Body of pancreas (tissue), 4 donors: ENCODE measurements at places on chromosomes 6 and 20. TPM values are rescaled to one million over a fixed set of nuclear protein-coding genes. Genes with fewer than 3 reads are reported as not detected.

The LRP11 gene
- 28.0 TPM for total RNA-seq

The OR2B6 gene
- not detected for total RNA-seq

The SYCP2 gene
- total RNA-seq = 3.6 TPM

The EHMT2 gene
- total RNA-seq = 87.7 TPM

The IL22RA2 gene
- total RNA-seq = not detected

The RNF114 gene
- 82.0 TPM for total RNA-seq

The SLC17A3 gene
- total RNA-seq = not detected

The CABLES2 gene
- total RNA-seq = 2.6 TPM

The NFATC2 gene
- total RNA-seq = 4.9 TPM

The BANF2 gene
- total RNA-seq = not detected

The DYNLT2 gene
- 1.3 TPM for total RNA-seq

The OR12D3 gene
- total RNA-seq = not detected

The WFDC5 gene
- not detected for total RNA-seq

The FAM209B gene
- not detected for total RNA-seq

DNA sequence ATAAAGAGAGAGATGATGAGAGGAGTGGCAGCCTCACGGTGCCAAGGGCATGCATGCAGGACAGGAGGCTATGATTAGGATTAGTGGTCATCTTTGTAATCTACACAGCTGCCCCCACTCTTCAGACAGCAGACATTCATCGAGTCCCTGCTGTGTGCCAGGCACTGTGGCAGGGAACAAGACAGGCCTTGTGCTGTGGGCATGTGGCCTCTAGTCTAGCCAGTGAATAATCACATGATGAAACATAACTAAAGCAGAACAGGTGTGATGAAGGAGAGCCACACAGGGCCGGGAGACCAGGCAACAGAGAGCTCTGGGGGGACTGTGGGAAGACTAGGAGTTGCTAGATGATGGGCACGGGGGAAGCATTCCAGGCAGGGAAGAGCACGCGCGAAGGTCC, 22.2 kb downstream of the TOX2 start:
- no peak overlapping the region for H3K4me3 ChIP-seq
- H3K36me3 ChIP-seq = no peaks in the 10 kb centered on the region
- peaks cover 15% of the 10 kb centered on the region for H3K4me1 ChIP-seq
- no peak overlapping the region for H3K27ac ChIP-seq
- no peaks in the 10 kb centered on the region for H3K27me3 ChIP-seq
- DNase-seq = no peak

GRCh38 chr6:68635706-68636513, 828 bp downstream of the ADGRB3 start:
- no peaks in the 10 kb centered on the region for H3K27me3 ChIP-seq
- peaks cover 20% of the 10 kb centered on the region for H3K4me1 ChIP-seq
- H3K36me3 ChIP-seq = no peaks in the 10 kb centered on the region
- H3K4me3 ChIP-seq = peak overlapping the region; percentile 34
- DNase-seq = peak; percentile 15
- H3K27ac ChIP-seq = no peak overlapping the region

- no peak overlapping the region for H3K4me3 ChIP-seq
- no peak for DNase-seq
- H3K27me3 ChIP-seq = no peaks in the 10 kb centered on the region
Observed at GRCh38 chr6:29376003-29376402, 912 bp upstream of the OR12D3 start.

- no peaks in the 10 kb centered on the region for H3K36me3 ChIP-seq
- no peaks in the 10 kb centered on the region for H3K27me3 ChIP-seq
- H3K27ac ChIP-seq = peak overlapping the region; percentile 17
- no peak for DNase-seq
- H3K4me1 ChIP-seq = peaks cover 10% of the 10 kb centered on the region
Observed at GRCh38 chr20:19750907-19751636, 7.0 kb upstream of the RIN2 start.

- no peak overlapping the region for H3K27ac ChIP-seq
- no peaks in the 10 kb centered on the region for H3K36me3 ChIP-seq
- no peaks in the 10 kb centered on the region for H3K27me3 ChIP-seq
- H3K4me1 ChIP-seq = no peaks in the 10 kb centered on the region
Observed at GRCh38 chr20:36405255-36405654, 99.1 kb downstream of the DLGAP4 start.

DNA sequence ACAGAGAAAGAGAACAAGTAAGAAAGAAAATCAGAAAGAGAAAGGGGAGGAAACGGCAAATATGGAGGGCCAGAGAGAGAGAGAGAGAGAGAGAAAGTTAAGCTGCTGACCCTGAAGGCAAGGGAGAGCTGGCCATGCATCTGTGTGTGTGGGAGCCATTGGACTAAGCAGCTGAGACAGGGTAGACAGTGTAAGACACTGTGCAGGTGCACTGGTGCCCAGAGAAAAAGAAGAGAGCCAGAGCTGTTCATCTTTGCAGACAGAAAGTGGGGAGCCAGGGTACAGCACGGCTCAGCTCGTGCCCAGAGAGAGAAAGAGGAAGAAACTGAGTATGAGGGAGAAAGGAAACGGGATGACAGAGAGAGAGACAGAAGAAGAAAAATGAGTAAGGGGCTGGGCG, 24.2 kb upstream of the ZNF318 start:
- no peak overlapping the region for H3K27ac ChIP-seq
- H3K27me3 ChIP-seq = no peaks in the 10 kb centered on the region
- H3K36me3 ChIP-seq = no peaks in the 10 kb centered on the region
- H3K4me3 ChIP-seq = no peak overlapping the region
- no peak for DNase-seq

GRCh38 chr6:33957892-33958525, 154.2 kb upstream of the MLN start:
- H3K27ac ChIP-seq = no peak overlapping the region
- H3K27me3 ChIP-seq = no peaks in the 10 kb centered on the region
- H3K4me1 ChIP-seq = no peaks in the 10 kb centered on the region
- H3K36me3 ChIP-seq = no peaks in the 10 kb centered on the region

GRCh38 chr20:58621906-58622548, 29.1 kb upstream of the STX16 start:
- H3K36me3 ChIP-seq = no peaks in the 10 kb centered on the region
- no peak overlapping the region for H3K4me3 ChIP-seq
- H3K4me1 ChIP-seq = no peaks in the 10 kb centered on the region

DNA sequence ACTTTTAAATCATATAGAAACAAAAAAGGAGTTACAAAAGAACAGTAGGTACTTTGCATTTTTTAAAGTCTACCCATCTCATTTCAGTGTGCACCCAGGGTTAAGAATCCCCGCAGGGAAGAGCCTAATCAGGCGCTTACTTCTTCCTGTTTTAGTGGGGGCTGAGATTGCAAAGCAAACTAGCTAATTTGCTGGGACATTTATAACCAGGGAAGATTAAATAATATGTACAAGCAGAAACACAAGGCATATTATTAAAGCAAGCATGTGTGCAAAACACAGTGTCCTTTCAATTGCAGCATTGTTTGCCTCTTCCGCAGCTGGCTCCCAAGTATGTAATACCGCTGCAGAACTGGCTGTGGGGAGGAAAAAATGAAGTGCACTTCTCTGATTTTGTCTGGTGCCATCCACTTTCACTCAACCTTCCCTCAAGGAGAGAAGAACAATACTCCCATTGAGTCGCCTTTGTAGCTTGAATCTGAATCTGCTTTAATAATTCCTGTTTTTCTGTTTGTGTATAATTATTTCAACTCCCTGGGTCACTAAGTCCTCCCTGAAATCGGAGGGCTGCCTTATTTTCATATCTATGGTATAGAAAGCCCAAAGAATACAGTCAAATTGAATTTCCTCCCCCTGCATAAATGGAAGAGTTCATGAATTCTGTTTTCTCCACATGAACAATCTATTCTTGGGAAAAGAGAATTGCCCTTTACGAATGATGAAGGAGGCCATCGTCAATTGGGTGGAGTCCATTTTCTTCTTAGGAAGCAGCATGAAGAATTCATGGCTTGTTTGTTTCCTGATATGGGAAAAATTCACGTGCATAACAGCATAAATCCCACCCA, 23.3 kb upstream of the BCAS1 start:
- no peak for DNase-seq
- no peaks in the 10 kb centered on the region for H3K36me3 ChIP-seq
- no peaks in the 10 kb centered on the region for H3K4me1 ChIP-seq
- no peaks in the 10 kb centered on the region for H3K27me3 ChIP-seq
- no peak overlapping the region for H3K27ac ChIP-seq

- H3K27ac ChIP-seq = no peak overlapping the region
- peaks cover 29% of the 10 kb centered on the region for H3K4me1 ChIP-seq
- no peak for DNase-seq
- no peaks in the 10 kb centered on the region for H3K36me3 ChIP-seq
- no peaks in the 10 kb centered on the region for H3K27me3 ChIP-seq
- H3K4me3 ChIP-seq = no peak overlapping the region
Observed at GRCh38 chr20:62482146-62482809, 6.5 kb upstream of the GATA5 start.

DNA sequence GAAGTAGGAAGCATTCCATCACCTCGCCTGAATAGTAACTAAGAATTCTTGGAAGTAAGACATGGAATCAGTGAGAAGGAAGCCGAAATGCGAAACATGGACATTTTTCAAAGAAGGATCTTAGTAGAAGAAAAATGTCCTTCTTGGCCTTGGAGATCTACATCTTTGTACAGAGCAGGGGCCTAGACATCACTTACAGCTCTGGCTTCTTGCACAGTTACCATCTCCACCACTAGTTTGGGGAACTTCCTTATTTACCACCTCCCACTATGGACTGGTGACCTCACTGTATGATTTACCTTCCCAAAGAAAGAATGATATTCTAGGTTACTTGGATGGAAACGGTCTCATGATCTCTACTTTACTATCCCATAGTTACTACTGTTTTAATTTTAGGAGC, 15.7 kb downstream of the CASS4 start:
- no peaks in the 10 kb centered on the region for H3K4me1 ChIP-seq
- no peak overlapping the region for H3K27ac ChIP-seq
- DNase-seq = no peak
- H3K36me3 ChIP-seq = no peaks in the 10 kb centered on the region

GRCh38 chr20:16415071-16416053, 157.9 kb downstream of the KIF16B start:
- H3K4me1 ChIP-seq = no peaks in the 10 kb centered on the region
- H3K27me3 ChIP-seq = no peaks in the 10 kb centered on the region
- no peak overlapping the region for H3K27ac ChIP-seq
- H3K4me3 ChIP-seq = no peak overlapping the region
- no peaks in the 10 kb centered on the region for H3K36me3 ChIP-seq
- no peak for DNase-seq

- H3K27me3 ChIP-seq = no peaks in the 10 kb centered on the region
- H3K4me1 ChIP-seq = no peaks in the 10 kb centered on the region
- H3K27ac ChIP-seq = no peak overlapping the region
- no peaks in the 10 kb centered on the region for H3K36me3 ChIP-seq
- DNase-seq = no peak
Observed at GRCh38 chr6:169991031-169991390, 239.6 kb downstream of the ERMARD start.

DNA sequence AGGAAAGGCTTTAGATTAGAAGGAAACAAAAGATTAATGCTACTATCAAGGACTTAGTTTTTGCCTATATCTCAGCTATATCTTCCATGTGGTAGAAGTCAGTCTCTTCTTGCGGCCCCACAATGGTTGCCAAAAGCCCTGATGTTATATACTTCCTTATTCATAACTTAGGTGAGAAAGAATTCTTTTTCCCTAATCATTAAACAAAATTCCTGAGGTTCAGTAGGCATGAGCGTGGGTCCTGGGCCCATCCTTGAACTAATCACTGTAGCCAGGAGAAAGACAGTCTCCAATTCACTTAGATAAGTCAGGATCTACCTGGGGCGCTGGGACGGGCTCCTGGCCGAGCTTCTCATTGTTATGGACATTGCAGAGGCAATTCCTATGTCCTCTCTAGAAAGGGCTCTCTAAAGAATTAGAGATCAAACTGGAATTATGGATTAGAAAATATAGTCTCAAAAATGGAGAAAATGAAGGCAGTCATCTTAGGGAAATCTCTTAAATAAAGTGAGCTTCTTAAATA, 134.3 kb downstream of the KIF6 start:
- no peaks in the 10 kb centered on the region for H3K36me3 ChIP-seq
- no peak for DNase-seq
- no peaks in the 10 kb centered on the region for H3K27me3 ChIP-seq
- H3K4me1 ChIP-seq = no peaks in the 10 kb centered on the region
- no peak overlapping the region for H3K27ac ChIP-seq

- H3K4me3 ChIP-seq = no peak overlapping the region
- H3K4me1 ChIP-seq = no peaks in the 10 kb centered on the region
- H3K36me3 ChIP-seq = no peaks in the 10 kb centered on the region
- no peak overlapping the region for H3K27ac ChIP-seq
- no peaks in the 10 kb centered on the region for H3K27me3 ChIP-seq
- no peak for DNase-seq
Observed at GRCh38 chr6:124769811-124770544, 192.3 kb upstream of the RNF217 start.

- H3K27me3 ChIP-seq = no peaks in the 10 kb centered on the region
- H3K27ac ChIP-seq = peak overlapping the region; percentile 62
- H3K4me3 ChIP-seq = no peak overlapping the region
- peaks cover 16% of the 10 kb centered on the region for H3K4me1 ChIP-seq
- DNase-seq = no peak
Observed at GRCh38 chr20:64189530-64189966, 25.3 kb downstream of the MYT1 start.

DNA sequence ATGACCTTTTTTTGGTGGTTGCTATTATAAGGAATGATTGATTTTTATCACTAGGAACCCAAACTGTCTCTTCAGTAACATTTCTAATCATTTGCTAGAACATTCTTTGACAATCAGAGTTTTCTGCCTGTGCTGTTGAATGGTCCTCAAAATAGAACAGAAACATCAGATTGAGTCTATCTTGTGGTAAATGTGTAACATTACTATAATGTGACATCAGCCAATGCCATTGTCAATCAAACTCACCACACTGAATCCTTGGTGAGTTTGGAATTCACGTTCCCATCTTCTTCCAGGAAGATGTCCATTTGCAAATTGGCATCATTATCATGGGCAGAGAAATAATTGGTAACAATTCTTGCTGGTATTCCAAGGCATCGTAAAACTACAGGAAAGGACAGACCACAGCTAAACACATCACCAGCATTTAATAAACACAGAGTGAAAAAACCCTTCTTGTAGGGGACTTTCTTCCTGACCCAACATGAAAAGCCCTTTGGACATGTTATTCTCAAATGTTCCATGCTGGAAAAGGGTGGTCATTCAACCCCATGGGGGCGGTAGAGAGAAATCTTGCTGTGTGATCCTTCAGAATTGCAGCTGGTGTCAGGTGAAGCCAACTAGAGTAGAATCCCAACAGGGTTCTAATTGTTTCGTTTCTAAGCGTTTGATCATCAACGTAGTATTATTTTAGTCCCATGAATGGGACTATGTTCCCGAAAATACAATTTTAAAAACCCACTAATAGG, 98.5 kb downstream of the F13A1 start:
- H3K36me3 ChIP-seq = no peaks in the 10 kb centered on the region
- no peak overlapping the region for H3K27ac ChIP-seq
- no peaks in the 10 kb centered on the region for H3K27me3 ChIP-seq

GRCh38 chr20:53515749-53516148, 77.9 kb downstream of the ZNF217 start:
- H3K36me3 ChIP-seq = no peaks in the 10 kb centered on the region
- H3K27me3 ChIP-seq = no peaks in the 10 kb centered on the region

DNA sequence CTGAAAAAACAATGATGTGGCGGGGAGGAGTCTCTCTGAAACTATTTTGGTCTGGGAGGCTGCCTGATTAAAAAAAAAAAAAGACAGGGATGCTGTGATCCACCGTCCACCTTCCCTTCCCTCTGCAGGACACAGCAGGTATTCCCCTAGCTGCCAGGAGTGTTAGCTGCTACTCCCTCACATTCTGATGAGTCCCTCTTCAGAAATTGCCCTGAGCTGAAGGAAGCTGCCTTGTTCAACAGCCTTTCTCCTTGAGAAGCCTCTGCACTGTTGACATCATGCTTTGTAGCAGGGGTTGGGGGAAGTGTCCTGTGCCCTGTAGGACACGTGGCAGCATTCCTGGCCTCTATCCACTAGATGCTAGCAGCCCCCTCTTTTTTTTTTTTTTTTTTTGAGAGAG, 71.7 kb upstream of the ZMYND8 start:
- no peaks in the 10 kb centered on the region for H3K27me3 ChIP-seq
